ENCODE measurements at places on chromosomes 6 and 20. TPM values are rescaled to one million over a fixed set of nuclear protein-coding genes. Genes with fewer than 3 reads are reported as not detected.

BPI gene
- not detected for total RNA-seq

PSORS1C1 gene
- total RNA-seq = 2.0 TPM

PDE10A gene
- total RNA-seq = 18.9 TPM

MAFB gene
- total RNA-seq = 1.7 TPM

IMPG1 gene
- not detected for total RNA-seq

SLC17A1 gene
- total RNA-seq = not detected

C2 gene
- total RNA-seq = not detected

HCRTR2 gene
- not detected for total RNA-seq

Measured in thoracic aorta endothelial cell (primary cell).